ENCODE measurements at places on chromosomes 12 and 14.
A peak's percentile ranks its signal among the peaks of the same experiment; 100 is the strongest.

DNA sequence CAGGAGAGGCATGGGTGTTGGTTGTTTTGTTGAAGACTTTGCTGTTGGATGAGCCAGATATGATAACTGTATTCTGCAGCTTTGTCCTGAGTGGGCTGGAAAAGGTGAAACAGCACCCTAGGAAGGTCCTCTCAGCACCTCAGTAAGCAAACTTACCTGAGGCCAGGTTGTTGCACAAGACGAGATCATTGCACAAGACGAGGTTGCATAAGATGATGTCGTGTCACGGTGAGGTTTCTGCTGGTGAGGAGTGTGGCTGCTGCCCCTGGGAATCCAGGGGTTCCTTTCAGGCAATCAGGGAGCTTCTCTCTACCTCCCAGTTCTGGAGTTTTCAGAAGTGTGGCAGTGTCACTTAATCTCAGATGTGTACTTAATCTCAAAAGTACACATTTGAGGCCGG lies 85.6 kb downstream of the GLT1D1 start:
- DNase-seq, result no peak

DNA sequence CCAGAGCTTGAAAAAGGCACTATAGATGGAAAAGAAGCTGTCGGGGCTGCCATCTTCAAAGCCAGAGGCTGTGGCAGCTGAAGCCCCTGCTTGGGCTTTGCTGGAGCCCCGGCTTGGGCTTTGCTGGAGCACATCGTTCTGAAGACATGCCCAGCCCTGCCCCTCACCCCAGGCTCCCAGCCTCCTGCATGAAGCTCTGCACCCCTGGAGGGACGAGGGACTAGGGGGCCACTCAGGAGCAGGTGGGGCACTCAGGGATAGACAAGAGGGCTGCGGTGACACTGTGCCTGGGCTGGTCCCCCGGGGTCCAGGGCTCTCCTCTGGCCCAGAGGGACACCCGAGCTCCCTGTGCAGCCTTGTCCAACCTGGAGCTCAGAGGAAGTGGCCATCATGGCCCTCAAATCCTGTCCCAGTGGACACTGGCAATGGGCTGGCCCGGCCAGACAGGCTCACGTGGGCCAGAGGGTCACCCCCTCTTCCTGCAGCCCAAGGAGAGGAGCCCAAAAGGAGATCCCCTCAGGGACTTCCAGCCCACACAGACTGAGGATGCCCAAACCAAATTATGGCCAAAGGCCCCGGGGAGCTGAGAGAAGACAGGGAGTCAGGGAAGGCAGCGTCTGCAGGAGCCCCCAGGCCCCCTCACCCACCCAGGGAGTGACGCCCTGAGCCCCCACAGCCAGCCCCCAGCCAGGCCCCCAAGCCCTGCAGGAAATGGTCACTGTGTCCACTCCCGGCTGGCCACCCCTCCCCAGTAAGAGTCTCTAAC lies 23.1 kb upstream of the C14orf180 start:
- DNase-seq, result no peak

GRCh38 chr14:103518422-103519042 lies 4.1 kb downstream of the CKB start:
- no peak for DNase-seq

DNA sequence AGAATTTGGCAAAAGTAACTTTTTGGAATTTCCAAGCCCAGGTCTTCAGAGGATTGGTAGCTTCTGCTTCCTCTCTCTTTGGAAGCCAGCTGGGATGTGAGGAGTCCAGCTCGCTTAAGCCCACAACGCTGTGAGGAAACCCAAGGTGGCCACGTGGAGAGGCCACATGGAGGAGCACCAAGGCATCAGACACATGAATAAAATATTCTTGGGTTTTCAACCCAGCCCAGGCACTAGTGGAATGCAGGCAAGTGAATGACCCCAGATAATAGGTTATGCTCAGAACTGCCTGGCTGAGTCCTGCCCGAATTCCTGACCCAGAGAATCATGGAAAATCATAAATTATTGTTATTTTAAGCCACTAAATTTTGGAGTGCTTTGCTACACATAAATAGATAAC lies 119.7 kb upstream of the PARP11 start:
- DNase-seq, result no peak

DNA sequence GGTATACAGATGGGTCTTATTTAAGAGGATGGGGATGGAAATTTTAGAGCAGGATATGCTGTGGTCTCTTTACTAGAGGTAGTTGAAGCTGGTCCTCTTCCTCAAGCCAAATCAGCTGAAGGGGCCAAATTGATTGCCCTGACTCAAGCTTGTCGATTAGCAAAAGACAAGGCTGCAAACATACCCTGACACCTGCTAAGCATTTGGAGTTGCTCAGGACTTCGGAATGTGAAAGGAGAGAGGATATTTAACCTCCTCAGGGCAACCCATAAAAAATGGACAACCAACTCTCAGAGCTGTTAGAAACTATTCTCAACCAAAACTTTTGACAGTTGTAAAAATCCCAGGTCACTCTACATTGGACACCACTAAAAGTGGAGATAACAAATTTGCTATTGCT lies 15.6 kb downstream of the PTGDR start:
- DNase-seq, result no peak

DNA sequence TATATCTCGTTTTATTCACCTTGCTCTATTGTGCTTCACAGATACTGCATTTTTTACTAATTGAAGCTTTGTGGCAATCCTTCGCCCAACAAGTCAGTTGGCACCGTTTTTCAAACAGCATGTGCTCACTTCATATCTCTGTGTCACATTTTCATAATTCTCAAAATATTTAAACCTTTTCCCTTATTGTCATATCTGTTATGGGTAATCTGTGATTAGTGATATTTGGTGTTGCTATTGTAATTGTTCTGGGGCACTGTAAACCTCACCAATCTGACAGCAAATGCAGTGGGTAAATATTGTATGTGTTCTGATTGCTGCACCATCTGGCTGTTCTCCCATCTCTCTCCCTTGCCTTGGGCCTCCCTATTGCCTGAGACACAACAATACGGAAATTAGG lies 191.3 kb downstream of the BTG1 start:
- DNase-seq, result no peak

GRCh38 chr12:104303538-104304151 lies at the start of gene EID3:
TSS of gene EID3 (plus strand) at chr12:104303739. CDS start at chr12:104303935, 196 bp downstream.
- DNase-seq, result peak; percentile 85

- no peak for DNase-seq
Observed at GRCh38 chr12:65164244-65164643, 5.1 kb upstream of the LEMD3 start.

GRCh38 chr14:50668826-50669143 lies 679 bp upstream of the SAV1 start:
- no peak for DNase-seq

DNA sequence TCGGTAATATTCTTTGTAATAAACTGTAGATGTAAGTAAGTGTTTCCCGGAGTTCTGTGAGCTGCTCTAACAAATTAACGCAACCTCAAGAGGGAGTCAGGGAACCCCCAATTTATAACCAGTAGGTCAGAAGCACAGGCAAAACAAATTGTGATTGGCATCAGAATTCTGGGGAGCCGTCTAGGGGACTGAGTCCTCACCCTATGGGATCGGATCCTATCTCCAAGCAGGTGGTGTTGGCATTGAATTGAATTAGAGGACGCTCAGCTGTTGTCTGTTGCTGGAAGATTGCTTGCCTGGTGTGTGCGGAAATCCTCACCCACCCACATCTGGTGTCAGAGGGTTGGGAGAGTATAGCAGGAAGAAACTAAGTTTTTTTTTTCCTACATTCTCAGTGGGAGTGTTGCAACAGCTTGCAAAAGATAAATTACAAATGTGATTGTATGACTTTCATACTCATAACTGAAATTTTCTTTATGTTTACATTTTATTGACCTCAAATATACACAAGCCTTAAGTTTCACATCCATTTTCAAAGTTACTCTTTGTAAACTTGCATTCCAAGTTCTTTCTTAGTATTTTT lies 5.5 kb downstream of the TMEM52B start:
- no peak for DNase-seq

GRCh38 chr14:85453401-85454225 lies 76.3 kb upstream of the FLRT2 start:
- no peak for DNase-seq

GRCh38 chr12:63152321-63152700 lies 1.3 kb upstream of the AVPR1A start:
- DNase-seq, result no peak

DNA sequence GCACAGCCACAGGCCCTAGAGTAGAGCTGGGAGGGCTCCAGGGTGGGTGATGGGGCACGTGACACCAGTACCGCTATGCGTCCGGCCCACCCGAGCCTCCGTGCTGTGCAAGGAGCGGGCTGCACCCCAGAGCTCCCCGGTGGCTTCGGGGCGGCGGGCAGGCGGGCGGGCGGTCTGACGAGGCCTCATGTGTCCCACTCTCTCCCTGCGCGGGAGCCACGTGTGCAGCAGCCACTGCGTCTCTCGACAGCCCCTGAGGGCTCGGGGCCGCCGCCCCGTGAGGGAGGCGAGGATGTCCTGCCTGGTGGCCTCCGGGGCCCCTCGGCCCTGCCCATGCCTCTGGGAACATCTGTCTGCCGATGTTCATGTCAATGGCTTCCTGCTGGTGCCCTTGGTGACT lies 51.2 kb upstream of the FBRSL1 start:
- no peak for DNase-seq

DNA sequence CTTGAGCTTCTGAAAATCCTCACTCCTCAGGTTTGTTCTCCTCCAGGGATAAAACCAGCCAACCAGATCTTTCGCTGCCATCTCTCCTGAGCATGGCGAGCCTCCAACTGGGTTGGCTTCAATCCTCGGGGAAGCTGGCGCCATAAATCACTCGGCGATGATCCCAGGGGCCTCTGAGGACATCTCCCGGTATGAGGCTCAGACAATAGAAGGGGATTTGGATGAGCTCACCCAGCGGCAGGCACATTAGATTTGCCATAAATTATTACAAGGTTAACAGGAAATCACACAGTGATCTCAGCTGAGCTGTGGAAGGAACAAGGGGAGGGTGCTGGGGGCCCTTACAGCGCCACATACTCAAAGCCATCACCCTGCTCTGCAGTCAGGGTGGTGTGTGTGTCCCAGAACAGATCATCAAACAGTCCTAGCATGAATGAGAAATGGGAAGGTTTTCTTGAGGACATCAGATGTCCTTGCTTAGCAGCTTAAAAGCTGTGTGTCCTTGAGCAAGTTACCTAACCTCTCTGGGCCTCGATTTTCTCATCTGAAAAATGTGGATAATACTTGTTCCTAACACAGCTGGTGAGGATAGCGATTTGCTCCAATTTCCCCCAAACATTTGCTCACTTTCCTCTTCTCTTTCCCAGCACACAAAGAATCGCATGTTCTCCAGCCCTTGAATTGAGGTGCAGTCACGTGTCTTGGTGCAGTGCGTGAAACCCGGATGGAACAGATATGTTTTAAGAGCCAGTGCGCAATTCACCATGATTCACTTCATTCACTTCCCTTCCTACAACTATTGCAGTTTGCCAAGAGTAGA lies 142.8 kb downstream of the SCARB1 start:
- DNase-seq, result no peak

DNA sequence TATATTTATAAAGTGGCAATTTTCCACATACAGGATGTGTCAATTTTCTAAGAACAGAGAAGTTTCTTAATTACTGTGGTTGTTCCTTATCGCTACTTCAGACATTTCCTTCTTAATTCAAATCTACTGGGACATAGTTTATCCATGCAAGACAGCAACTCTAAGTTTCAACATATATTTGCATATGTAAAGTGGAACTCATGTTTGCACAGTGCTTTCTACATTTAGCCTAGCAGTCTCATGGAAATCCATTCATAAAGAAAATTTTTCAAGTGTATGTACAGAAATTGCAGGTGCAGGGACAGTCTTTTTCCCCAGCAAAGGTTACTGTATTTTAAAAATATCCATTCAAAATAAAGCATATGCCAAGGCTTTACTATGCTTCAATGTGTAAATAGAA lies 956.7 kb upstream of the SEL1L start:
- no peak for DNase-seq

DNA sequence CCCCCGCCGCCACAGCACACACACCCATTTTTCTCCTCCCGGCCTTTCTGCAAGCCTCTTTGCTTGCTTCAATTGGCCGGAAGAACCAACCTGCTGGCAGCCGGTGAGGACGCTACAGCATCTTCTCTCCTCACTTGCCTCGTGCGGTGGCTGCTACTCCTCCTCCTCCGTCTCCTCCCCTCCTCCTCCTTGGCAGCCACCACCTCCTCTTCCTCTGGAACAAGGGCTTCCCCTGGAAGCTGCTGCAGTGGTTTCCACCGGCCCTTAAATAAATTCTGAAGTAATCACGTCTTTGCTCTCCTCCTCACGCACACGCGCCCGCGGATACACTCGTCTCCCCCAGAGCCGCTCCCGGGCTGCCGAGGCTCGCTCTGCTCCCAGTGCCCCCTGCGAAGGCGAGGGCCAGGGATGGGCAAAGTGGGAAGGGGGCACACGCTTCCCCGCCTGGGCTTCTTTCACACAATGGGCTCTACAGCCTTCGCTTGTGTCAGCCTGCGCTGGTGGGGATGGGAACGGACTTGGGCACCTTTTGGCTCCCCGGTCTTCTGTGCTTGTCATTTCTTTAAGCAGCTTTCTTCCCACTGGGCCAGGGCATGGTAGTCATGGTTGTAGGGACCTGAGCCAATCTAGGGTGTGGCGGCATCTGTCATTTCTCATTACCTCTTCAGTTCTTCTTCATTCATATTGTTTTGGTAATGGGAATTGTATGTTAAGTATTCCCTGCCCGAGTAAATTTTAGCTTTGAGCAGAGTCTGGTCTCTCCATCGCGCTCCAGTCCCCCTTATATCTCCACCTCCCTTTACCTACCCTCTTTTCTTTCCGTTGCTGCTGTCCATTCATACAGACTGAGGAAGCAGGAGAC lies at the start of gene PPFIA2:
Gene PPFIA2 (minus strand): TSS at position 161 of the 862 bp plus-strand sequence.
- no peak for DNase-seq

- DNase-seq, result no peak
Observed at GRCh38 chr12:51913071-51914033, 6.0 kb downstream of the ACVRL1 start.

GRCh38 chr14:96662116-96662970 lies 134.8 kb upstream of the VRK1 start:
- no peak for DNase-seq

DNA sequence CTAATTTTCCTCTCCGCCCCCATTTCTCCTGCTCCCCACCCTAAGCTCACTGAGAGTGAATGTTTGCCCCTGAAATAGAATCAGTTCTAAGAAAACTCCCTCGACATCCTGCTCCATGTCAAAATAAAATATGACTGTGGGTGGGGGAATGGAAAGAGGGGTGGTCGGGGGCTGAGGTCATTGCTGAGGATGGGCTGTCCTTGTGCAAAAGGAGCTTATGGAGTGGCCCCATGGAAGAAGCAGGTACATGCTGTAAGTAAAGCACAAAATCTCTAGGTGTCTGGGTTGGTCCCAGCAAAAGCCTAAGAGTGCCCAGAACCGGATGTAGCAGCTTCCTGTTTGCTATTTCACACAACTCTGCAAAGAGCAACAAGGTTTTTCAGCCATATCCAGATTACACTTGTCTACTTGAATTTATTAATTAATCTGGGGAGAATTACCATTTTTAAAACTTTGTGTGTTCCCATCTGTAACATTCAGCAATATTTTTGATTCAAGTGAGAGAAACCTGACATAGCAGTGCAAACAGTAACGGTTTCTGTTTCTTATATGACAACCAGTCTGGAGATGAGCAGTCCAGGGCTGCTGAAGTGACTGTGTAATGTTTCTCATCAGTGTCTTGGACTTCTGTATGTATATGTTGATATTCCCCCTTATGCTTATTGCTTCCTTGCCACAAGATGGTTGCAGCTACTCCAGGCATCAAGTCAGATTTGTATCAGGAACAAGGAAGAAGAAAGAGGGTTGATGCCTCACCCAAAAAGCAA lies 40.4 kb upstream of the GZMB start:
- no peak for DNase-seq

GRCh38 chr14:75306927-75307699 lies 28.5 kb downstream of the FOS start:
- no peak for DNase-seq

GRCh38 chr14:68153275-68153674 lies 333.7 kb downstream of the RAD51B start:
- no peak for DNase-seq

- DNase-seq, result no peak
Observed at GRCh38 chr14:37678916-37679315, 83.5 kb downstream of the TTC6 start.
